ENCODE measurements at places on chromosomes 5 and 9.

DNA sequence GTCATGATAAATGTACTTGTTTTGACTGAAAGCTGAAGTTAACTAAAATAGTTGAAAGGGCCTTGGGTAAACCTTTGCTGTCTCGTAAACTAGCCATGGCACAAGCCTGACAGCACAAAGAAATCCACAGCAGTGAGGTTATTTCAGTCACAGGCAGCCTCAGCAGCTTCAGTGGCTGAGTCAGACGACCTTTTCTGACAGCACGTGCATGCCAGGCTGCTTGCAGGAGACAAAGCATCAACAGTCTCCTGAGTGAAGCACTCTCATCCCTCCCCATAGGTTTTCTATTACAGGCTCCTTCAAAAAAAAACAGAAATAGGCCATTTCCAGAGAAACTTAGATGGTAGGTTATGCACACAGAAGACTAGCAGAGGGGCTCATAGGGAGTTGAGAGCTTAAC, 34.6 kb downstream of the OXCT1 start:
- H3K4me1 ChIP-seq = peaks cover 5% of the 10 kb centered on the region
- H3K36me3 ChIP-seq = peaks cover 61% of the 10 kb centered on the region
- DNase-seq = no peak
- no peaks in the 10 kb centered on the region for H3K27me3 ChIP-seq
- no peak overlapping the region for H3K27ac ChIP-seq
- H3K4me3 ChIP-seq = no peak overlapping the region

- no peak for DNase-seq
- no peaks in the 10 kb centered on the region for H3K4me1 ChIP-seq
- H3K27me3 ChIP-seq = no peaks in the 10 kb centered on the region
- no peak overlapping the region for H3K27ac ChIP-seq
- H3K36me3 ChIP-seq = no peaks in the 10 kb centered on the region
Observed at GRCh38 chr9:21155501-21155900, 11.0 kb downstream of the IFNA21 start.

DNA sequence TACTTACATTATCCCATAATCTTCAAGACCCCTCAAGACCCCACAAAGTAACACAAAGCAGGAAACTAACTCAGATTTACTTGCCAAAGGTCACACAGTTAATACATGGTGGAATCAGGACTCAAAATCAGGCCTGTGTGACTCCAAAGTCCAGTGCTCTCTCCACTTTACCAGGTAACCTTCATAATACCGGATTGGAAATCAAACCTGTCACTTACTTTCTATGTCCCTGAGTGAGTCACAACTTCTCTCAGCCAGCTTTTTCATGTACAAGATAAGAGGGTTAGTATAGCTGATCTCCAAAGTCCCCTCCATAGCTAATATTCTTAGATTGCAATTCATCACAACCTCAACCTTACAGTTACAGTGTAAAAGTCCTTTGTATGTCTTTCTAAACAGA, 17.1 kb downstream of the STRBP start:
- H3K27ac ChIP-seq = peak overlapping the region; percentile 6
- DNase-seq = no peak
- no peaks in the 10 kb centered on the region for H3K27me3 ChIP-seq
- H3K4me3 ChIP-seq = no peak overlapping the region

DNA sequence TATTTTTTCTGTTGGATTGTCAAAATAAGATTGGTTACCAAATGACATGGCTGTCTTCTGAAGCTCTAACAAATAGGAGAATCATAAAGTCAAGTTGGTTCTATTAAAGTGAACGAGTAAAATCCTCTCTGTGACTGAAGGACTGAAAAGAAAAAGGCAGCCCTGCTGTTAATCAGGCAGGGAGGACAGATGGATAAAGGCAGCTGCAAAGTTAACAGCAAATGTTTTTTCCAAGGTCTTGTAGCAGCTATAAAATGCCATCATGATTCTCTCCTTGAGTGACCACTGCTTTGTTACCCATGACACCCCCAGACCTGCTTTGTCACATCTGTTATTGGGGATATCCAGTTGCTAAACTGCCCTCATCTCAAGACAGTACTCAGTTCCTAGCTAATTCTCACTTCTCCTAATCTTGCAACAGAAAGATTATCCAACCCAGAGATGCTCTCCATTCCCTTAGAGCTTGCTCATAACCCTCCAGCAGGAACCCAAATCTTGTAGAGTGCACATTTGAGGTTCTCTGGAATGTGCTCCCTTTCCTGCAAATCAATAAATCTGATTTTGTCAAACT, 89.7 kb upstream of the PARP8 start:
- DNase-seq = no peak
- no peak overlapping the region for H3K4me3 ChIP-seq
- H3K27me3 ChIP-seq = no peaks in the 10 kb centered on the region
- H3K27ac ChIP-seq = no peak overlapping the region

GRCh38 chr5:98365126-98365525, 408.3 kb upstream of the RGMB start:
- H3K27me3 ChIP-seq = no peaks in the 10 kb centered on the region
- H3K4me1 ChIP-seq = no peaks in the 10 kb centered on the region
- H3K4me3 ChIP-seq = no peak overlapping the region
- no peaks in the 10 kb centered on the region for H3K36me3 ChIP-seq
- no peak overlapping the region for H3K27ac ChIP-seq

DNA sequence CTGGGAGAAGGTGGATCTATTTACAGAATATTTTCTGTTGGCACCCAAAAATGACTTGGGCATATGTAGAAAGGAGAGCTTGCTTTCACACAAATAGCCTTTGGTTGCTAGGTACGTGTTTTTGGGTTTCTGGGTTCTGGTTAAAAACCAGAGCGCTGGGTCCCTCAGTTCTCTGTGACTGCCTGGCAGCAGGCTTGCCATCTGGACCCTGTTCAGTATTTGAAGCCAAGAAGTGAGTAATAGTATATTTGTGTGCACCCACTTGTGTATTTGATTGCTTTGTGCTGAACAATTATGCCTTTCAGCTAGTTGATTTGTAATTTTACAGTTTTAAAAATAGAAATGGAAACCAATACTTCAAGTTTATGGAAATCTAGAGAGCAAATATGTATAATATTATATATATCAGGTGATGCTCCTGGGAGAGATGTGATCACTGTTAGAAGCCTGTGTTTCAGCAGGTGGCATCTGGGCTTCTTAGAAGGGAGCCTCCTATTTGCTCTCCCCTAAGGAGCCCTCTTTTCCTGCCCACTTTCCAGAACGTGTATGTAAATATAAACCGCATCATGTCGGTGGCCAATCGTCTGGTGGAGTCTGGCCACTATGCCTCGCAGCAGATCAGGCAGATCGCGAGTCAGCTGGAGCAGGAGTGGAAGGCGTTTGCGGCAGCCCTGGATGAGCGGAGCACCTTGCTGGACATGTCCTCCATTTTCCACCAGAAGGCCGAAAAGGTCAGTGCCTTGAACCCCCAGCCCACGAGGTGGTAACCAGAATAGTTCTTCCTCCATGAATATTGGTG, 153.6 kb downstream of the TRIO start:
- H3K4me3 ChIP-seq = no peak overlapping the region
- H3K36me3 ChIP-seq = no peaks in the 10 kb centered on the region
- no peak overlapping the region for H3K27ac ChIP-seq
- no peaks in the 10 kb centered on the region for H3K27me3 ChIP-seq
- no peak for DNase-seq

- peaks cover 17% of the 10 kb centered on the region for H3K36me3 ChIP-seq
- peaks cover 54% of the 10 kb centered on the region for H3K4me1 ChIP-seq
- H3K27me3 ChIP-seq = no peaks in the 10 kb centered on the region
- peak overlapping the region; percentile 79 for H3K27ac ChIP-seq
- DNase-seq = peak; percentile 70
Observed at GRCh38 chr9:35731415-35732184, 395 bp downstream of the TLN1 start.

DNA sequence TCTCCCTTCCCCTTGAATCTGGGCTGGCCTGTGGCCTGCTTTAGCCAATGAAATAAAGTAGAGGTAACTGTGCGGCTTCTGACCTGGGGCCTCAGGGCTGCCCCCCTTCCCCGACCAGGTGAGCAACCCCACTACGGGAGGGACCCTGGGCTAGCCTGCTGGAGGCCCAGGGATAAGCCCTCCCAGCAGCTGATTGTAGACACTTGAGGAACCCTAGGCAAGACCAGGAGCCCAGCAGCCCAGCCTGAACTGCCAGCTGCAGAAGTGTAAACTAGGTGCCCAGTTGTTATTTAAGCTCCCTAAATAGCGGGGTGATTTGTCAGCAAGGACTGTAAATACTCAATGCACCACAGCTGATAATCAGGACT, 41.3 kb downstream of the RAPGEF1 start:
- peaks cover 6% of the 10 kb centered on the region for H3K4me1 ChIP-seq
- H3K27ac ChIP-seq = no peak overlapping the region
- H3K27me3 ChIP-seq = no peaks in the 10 kb centered on the region
- H3K4me3 ChIP-seq = no peak overlapping the region
- no peak for DNase-seq
- no peaks in the 10 kb centered on the region for H3K36me3 ChIP-seq
